ENCODE measurements at places on chromosomes 4 and X. TPM values are rescaled to one million over a fixed set of nuclear protein-coding genes. Genes with fewer than 3 reads are reported as not detected.

USP17L25 gene
- total RNA-seq: not detected

PABPC4L gene
- total RNA-seq: not detected

TMSB4X gene
- 1,475 TPM for total RNA-seq

C4orf54 gene
- not detected for total RNA-seq

DSPP gene
- not detected for total RNA-seq

ETDA gene
- not detected for total RNA-seq

ZMAT1 gene
- total RNA-seq: 0.95 TPM

Measured in activated T-cell treated with anti-CD3 and anti-CD28 coated beads, Interleukin-2, amount 50 U/mL, for 4 hours (primary cell).